Posterior cingulate gyrus (tissue), 11 donors: ENCODE measurements at places on chromosomes 6 and 20.

GRCh38 chr20:63943808-63944077 is 12.5 kb downstream of the UCKL1 start:
- DNase-seq = no peak

DNA sequence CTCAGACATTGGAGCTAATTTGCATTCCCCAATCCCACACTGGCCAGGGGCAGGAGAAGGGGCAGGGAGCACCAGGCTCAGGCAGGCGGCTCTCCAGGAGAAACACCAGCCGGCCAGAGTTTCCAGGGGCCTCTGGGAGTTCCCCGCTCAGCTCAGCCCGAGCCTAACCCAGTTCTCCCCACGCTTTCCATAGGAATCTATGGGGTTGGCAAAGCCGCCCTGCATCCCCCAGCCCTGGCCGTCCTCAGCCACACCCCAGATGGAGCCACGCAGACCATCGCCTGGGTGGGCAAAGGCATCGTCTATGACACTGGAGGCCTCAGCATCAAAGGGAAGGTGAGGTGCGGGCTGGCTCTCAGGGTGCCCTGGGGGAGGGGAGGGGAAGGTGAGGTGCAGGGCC is 8.2 kb downstream of the NPEPL1 start:
- no peak for DNase-seq

- no peak for DNase-seq
Measured at GRCh38 chr6:70411542-70412251, 1.6 kb upstream of the FAM135A start.

GRCh38 chr6:14746139-14746837 is 499.6 kb upstream of the JARID2 start:
- no peak for DNase-seq
